Forelimb muscle (tissue), 1 donor: ENCODE measurements at places on chromosomes 7 and 10.

GRCh38 chr7:149377386-149377785 lies 83.5 kb downstream of the ZNF777 start:
- no peak for DNase-seq

GRCh38 chr10:19576576-19576975 lies 239.7 kb upstream of the PLXDC2 start:
- DNase-seq, result no peak

DNA sequence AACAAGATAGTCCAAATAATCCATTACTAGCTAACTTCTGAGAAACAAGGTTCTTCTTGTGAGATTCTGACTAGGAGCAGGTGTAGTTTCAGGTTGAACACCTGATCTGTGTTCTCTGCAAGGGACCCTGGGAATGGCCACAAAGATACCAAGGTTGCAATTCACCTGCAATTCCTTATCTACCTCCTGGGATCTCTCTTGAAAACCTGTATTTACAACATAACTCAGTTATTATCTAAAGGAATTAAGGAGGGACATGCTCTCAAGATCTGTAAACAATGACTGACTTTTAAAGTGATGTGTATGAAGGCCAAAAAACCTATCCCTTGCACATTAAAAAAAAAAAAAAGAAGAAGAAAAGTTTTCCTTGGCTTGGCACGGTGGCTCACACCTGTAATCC lies 54.8 kb downstream of the ABLIM1 start:
- DNase-seq, result no peak

DNA sequence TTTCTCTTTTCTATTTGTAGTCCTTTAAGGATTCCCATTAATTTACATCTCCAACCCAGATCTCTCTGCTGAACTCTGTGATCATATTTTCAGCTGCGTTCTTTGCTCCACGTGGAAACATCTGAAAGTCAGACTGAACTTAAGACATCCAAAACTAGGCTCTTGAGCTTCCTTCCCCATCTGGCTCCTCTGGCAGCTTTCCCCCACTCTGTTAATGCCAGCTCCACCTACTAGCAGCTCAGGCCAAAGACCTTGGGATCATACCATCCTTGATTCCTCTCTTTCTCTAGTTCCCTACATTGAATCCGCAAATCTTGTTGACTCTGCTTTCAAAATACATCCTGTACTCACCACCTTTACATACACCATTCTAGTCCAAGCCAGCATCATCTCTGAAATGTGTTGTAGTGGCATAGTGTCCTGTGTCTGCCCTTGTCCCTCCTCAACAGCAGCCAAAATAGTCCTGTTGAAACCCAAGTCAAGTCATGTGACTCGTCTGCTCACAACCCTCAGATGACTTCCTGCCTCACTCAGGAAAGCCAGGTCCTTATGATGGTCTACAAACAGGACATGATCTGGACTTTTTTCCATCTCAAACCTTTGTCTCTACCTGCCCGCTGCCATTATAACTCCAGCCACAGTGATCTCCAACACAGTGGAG lies 7.0 kb downstream of the REEP3 start:
- no peak for DNase-seq

DNA sequence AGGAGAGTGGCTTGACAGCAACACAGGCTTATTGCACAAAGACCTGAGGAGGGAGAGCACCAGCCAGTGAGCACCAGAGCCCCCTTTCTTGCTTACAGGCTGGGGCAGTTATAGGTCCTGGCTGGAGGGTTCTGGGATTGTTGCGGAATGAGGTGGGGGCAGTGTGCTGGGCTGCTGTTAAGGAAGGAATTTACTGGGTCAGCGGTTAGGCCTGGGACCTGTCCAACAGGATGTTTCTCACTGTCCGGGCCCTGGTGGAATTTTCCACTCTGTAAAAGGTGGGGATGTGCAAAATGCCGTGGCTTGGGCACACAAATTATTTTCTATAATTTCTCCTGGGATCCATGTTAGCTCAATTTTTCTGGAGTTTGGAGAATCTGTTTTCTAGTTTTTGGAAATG lies 757.3 kb downstream of the TYW1 start:
- DNase-seq, result no peak

- no peak for DNase-seq
Measured at GRCh38 chr7:130384371-130384801, 4.1 kb downstream of the CPA1 start.

GRCh38 chr7:41010418-41010817 lies 692.5 kb downstream of the INHBA start:
- no peak for DNase-seq

DNA sequence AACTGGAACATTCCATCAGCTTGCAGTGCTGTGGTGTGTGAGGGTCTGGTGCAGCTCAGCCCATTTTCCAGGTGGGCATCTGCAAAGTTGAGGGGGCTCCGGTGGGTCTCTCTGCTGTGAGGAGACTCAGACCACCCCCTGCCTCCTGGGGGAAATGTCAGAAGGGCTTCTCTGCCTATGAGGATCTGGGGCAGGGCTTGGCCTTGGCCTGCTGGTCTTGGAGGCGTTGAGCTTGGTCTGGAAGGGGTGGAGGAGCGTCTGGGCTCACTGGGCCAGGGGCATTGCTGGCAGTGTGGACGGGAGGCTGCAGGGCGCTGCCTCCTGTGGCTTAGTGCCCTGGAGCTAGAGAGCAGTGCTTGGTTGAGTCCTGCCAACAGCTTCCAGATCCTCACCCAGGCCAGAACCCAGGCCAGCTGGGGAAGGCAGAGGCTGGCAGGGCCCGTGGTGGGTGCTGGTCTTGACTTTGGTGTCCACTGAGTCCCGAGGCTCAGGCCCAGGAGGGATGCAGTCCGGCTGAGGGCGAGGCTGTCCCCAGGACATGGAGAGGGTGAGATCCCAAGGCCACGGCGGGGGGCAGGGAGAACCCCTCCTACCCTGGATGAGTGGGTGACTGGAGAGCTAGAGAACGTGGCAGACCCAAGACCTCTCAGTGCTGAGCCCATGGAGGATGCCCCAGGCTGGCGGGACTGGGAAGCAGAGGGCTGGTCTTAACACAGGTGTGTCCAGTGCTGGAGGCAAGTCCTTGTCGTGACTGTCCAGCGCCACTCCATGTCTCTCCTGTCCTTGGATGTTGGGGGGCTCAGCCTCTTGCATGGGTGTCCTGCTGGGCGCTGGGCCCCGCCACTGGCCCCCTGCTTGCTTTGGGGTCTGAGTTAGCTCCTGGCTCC lies 2.8 kb downstream of the SPRN start:
- no peak for DNase-seq

GRCh38 chr7:77727936-77728701 lies 31.9 kb downstream of the RSBN1L start:
- DNase-seq, result no peak

DNA sequence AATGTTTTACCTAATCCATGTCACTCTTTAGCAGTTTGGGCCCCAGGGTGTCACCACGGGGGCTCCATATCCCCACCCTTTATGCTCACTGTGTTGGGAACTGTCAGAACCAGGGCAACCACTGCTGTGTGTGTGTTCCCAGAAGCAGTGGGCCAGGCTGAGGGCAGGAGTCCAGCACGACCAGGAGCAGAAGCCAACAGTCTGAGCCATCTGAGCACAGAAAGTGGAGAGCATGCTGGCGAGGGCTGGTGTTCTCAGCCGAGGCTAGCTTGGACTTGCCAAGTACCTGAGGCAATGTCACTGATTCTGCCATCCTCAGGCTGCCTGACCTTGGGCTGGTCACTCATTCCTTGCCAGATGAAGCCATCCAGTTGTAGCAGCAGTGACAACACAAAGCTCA lies 285.0 kb downstream of the BMPER start:
- no peak for DNase-seq

- no peak for DNase-seq
Measured at GRCh38 chr10:105356626-105357025, 715.5 kb downstream of the SORCS3 start.

DNA sequence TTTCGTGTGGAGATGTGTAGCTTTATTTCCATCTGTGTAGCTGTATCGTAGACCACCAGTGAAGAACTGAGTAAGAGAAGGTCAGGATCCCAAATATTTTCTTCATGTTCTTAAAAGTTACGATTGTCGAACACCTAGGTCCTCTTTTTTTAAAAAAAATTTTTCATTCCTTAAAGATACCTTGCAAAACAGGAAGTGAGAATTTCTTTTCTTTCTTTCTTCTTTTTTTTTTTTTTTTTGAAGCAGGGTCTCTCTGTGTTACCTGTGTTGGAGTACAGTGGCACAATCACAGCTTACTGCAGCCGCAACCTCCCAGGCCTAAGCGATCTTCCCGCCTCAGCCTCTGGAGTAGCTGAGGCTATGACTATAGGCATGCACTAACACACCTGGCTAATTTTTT lies 60.8 kb downstream of the PHTF2 start:
- DNase-seq, result no peak

DNA sequence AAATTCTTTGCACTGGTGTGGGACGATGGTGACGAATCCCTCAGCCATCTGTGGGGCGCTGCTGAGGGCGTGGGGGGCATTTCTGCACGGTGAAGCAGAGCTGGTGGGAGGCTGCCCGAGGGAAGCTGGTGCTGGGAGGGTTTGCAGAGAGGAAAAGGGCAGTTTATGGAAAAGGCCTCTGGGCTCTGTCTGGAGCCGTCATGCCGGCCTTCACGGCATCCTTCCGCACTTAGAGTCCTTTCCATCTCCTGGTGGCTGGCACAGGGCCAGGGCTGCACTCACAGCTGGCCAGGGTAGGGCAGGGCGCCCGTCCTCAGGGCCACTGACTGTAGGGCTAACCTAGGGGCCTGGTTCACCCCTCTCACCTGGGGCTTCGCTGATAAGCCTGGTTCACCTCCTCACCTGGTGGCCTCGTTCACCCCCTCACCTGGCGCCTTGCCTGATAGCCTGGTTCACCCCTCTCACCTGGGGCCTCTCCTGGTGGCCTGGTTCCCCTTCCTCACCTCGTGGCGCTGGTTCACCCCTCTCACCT lies 598 bp upstream of the AMZ1 start:
- DNase-seq, result no peak

- no peak for DNase-seq
Measured at GRCh38 chr7:111931016-111931517, 275.1 kb downstream of the DOCK4 start.

DNA sequence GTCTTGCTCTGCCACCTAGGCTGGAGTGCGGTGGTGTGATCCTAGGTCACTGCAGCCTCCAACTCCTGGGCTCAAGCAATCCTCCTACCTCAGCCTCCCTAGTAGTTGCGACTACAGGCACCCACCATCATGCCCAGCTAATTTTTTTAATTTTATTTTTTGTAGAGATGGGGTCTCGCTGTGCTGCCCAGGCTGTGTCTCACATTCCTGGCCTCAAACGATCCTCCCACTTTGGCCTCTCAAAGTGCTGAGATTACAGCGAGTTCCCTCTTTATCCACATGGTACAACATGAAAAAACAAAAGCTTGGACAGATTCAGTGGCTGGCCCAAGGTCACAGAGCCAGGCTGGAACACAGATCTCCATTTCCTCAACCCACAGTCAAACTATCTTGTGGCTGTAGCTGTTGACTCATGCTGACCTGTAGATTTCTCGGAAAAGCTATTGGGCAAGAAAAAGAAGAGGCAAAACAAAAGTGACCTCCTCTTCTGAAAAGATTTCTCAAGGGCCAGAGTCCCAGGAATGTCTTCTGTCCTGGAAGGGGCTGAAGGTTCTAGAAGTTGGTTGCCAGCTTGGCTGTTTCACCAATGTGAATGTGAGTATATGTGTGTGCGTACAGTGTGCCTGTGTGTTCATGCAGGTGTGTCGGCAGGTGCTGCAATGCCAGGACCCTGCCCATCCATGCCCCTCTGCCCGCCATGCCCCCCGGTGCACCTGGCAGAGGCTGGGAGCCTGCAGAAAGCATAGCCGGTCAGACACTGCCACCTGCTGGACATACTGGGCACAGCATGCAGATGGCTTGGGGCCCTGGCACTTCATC lies 28.4 kb downstream of the TMEM130 start:
- no peak for DNase-seq
